ENCODE measurements at places on chromosomes 11 and 22. TPM values are rescaled to one million over a fixed set of nuclear protein-coding genes. Genes with fewer than 3 reads are reported as not detected.

DNA sequence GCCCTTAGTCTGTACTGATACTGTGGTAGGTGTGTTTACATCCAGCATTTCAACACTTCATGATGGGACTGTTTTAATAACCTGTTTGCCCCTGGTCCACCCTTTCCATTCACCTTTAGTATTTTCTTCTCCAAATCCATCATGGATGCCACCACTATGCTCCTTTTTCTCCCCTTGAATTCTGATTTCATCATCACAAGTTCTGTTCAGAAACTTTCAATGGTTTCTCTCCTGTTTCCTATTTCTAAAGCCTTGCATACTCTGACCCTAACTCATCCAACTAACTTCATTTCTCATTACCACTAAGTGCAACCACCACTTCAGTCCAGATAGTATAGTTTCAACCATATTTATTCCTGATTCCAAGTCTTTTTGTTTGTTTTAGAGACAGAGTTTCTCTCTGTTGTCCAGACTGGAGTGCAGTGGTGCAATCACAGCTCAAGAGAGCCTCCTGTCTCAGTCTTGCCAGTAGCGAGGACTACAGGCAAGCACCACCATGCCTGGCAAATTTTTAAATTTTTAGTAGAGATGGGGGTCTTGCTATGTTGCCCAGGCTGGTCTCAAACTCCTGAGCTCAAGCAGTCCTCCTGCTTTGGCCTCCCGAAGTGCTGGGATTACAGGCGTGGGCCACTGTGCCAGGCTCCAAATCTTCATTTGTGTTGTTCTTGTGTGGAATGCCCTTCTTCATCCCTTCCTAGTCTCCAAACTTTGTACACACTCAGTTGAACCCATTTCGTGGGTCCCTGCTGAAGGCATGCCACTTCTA, 1.2 kb upstream of the LIN7C start:
- no peak for DNase-seq

DNA sequence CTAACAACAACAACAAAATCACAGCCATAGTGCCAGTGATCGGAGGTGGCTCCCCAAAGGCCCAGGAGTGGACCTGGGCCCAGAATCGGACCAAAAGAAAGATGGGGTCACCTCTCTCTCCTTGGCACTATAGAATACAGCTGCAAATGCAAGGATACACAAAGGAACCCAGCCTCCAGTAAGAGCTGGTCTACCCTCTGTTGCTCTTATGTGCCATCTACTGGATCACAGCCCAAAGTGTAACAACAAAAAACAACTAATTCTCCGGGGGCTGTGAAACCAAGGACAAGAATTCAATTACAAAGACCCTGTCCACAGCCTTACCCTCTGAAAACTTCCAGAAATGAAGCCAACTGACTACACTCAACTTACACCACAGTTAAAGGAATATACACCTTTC, 21.6 kb downstream of the OR8G5 start:
- no peak for DNase-seq

GRCh38 chr22:36221799-36222751, 17.3 kb downstream of the APOL2 start:
- peak; percentile 70 for DNase-seq

GRCh38 chr11:117229931-117230285, 2.0 kb downstream of the PCSK7 start:
- no peak for DNase-seq

Gene OR6T1
- not detected for total RNA-seq

Gene SLC39A13
- 24.9 TPM for total RNA-seq

Gene C11orf16
- not detected for total RNA-seq

Gene OR52A5
- not detected for total RNA-seq

Gene ACTN3
- total RNA-seq: not detected

DNA sequence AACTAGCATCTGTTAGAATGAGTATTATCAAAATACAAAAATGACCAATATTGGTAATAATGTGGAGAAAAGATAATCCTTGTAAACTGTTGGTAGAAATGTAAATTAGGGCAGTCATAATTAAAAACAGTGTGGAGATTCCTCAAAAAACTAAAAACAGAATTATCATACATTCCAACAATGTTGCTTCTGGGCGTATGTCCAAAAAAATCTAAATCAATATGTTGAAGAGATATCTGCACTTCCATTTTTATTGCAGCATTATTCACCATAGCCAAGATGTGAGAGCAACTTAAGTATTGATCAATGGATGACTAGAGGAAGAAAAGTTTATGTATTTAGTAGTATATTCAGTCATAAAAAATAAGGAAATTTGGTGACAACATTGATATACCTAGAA, 59.8 kb upstream of the OR9G4 start:
- DNase-seq: no peak

GRCh38 chr11:2153581-2154194, 7.3 kb downstream of the INS start:
- no peak for DNase-seq

Gene P4HA3
- not detected for total RNA-seq

DNA sequence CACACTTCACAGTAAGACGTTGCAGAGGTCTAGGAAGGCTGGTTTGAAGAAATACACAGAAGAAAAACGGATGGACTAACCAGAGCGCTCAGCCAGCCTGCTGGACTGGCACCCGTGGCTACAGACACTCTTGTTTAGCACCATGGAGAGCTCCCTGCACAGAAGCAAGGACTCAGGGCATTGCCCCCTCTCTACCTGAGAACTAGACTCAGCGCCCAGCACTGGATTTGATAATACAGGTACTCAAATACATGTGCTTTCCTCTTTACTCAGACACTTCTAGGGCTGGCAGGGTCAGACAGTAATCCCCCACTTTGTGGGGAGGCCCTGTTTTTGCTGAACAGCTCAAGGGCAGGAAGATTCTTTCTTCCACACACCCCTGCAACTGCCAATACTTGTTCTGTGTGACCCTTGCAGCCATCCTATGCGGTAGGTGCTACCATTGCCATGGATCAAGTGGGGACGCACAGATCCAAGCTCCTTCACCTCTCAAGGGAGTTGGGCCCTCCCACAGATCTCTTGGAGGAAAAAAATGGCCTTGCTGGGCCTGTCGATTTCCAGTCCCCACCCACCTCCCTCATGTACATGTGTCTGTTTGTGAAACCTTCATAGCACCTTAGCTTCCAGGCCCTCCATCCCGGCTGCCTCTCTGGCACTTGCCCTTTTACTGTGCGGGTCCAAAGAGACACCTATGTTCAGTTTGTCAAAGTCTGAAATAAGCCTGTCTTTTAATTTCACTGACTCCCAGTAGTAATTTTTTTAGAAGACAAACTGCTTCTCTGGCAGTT, 5.1 kb upstream of the P2RX6 start:
- peak; percentile 88 for DNase-seq

DNA sequence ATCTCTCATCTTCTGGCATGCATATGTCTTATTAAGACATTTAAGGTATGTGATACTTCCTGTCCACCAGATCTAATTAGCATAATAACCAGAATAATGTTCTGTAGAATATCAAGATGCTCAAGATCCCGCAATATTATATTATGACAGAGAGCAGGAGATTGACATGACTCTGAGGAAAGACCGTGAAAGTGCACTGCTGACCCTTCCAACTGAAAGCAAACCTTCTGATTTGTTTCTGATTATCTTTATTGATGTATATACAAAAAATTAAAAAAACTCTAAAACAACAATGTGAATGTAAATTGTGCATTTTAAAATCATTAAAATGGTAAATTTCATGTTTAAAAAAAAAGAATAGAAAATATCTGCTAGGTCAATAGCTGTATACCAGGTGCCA, 184.4 kb upstream of the TMEM45B start:
- no peak for DNase-seq

Gene PHLDB1
- total RNA-seq: 0.19 TPM

Gene PLAAT5
- total RNA-seq: not detected

Gene FAM89B
- 14.2 TPM for total RNA-seq

GRCh38 chr11:73876424-73877310, at the start of the genes COA4 and PAAF1:
TSS of gene COA4 (minus strand) at chr11:73876846. CDS start at chr11:73873378, 3,468 bp downstream.
TSS of gene PAAF1 (plus strand) at chr11:73876999. CDS start at chr11:73877022, 23 bp downstream.
- DNase-seq: peak; percentile 100

- DNase-seq: no peak
Measured at GRCh38 chr11:2647953-2648352, 51.8 kb downstream of the KCNQ1OT1 start.

Gene PTPRJ
- total RNA-seq: 90.3 TPM

- no peak for DNase-seq
Measured at GRCh38 chr11:94925422-94926270, 47.7 kb downstream of the CWC15 start.

Gene SLC2A11
- 30.3 TPM for total RNA-seq

DNA sequence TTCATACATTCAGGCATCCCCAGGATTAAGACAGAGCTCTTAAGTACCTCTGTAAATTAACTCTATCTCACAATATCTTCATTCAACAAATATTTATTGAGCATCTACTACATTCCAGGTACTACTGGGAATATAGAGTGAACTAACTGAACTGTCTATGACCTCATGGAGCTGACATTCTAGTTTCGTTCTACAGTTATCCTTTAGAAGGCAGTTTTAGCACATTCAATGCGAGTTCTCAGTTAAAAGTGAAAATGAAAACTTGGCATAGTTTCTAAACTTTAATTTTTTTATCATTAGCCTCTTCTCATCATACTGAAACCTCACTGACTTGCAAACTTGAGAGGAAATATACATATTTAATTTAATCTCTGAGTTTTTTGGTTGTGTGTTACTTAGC, 10.7 kb upstream of the MS4A6E start:
- DNase-seq: no peak

- DNase-seq: peak; percentile 67
Measured at GRCh38 chr22:40764763-40765441, 54.2 kb downstream of the SLC25A17 start.

DNA sequence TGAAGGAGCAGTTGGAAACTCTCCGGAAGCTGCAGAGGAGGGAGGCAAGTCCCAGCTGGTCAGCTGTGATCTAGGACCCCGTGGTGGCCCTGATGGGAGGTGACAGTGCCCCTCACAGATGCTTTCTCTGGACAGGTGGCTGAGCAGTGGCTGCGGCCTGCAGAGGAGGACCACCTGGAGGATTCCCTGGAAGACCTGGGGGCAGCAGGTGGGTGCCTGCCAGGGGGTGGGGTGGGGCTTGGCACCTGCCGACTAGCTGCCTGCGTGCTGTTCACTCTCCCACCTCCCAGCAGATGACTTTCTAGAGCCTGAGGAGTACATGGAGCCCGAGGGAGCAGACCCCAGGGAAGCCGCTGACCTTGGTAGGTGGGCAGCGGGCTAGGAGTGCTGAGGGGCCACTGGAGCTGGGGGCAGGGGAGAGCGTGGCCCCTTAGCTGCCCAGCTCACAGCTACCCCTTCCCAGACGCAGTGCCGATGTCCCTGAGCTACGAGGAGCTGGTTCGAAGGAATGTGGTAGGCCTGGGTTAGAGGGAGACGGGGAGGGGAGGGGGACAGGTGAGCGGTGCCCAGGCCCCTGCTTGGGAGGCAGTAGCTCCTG, 3.1 kb downstream of the SCO2 start:
- no peak for DNase-seq
